ENCODE measurements at places on chromosomes 7 and 10. TPM values are rescaled to one million over a fixed set of nuclear protein-coding genes. Genes with fewer than 3 reads are reported as not detected.
A peak's percentile ranks its signal among the peaks of the same experiment; 100 is the strongest.

The ELOVL3 gene
- total RNA-seq: not detected

DNA sequence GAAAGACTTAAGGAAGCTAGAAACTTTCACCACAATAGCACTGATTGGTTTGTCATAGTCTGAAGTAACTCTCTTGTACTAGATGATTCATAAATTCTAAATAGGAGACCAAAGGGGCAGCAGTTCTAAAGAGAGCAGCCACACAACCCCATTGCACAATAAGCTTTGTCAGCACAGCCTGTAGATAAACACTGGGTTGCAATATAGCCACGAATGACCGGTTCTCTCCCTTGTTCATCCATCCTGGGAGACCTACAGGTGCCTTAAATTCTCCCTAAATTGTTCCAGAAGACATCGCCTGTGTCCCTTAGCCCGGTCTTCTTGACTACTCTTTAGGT is 167.0 kb downstream of the SNX13 start:
- no peak for DNase-seq

DNA sequence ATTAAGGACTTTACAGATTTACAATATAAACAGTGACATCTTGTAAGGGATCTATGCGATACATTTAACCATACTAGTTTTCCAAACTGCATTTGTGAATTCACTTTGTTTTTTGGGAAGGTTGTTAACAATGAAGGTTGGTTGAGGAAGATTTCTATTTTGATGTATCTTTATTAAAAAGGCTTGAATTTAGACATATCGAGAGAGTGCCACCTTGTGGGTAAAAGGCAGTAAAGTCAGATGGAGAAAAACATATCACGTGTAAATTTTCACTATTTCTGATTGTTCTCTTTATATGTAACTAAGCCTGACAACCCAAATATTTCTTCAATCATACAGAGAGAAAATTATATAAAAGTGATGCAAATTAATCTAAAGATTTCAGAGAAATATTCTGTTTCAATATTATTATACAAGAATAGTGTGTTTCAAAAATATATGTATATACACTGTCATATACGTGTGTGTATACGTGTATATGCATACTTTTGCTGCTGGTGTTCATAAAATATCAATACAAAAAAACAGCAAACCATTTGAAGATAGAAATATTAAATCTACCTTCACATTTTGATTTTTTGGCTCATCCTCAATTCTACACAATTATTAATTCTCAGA is 988.6 kb downstream of the SORCS1 start:
- DNase-seq: no peak

- DNase-seq: no peak
Measured at GRCh38 chr10:61280303-61280702, 172.9 kb downstream of the TMEM26 start.

GRCh38 chr10:86100581-86101061 is 266.0 kb downstream of the GRID1 start:
- peak; percentile 54 for DNase-seq
